ENCODE measurements at places on chromosomes 4 and X.

DNA sequence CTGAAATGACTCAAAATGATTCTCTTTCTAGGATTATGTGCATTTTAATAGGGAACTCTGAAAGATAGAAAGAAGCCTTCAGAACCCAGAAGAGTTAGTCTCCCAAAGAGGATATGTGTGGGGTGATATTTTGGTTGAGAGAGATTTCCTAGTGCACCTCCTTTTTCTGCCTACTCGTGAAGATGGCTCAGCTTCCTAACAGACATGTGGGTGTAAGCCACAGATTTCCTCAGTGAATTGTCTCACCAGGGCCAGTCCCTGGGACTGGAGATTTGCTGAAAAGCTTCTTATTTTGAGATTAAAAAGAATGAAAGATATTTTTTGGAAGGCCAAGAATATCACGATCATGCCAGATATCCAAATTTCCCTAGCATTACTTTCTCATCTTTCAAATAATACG, 42.8 kb downstream of the MAGEB17 start:
- DNase-seq = no peak

DNA sequence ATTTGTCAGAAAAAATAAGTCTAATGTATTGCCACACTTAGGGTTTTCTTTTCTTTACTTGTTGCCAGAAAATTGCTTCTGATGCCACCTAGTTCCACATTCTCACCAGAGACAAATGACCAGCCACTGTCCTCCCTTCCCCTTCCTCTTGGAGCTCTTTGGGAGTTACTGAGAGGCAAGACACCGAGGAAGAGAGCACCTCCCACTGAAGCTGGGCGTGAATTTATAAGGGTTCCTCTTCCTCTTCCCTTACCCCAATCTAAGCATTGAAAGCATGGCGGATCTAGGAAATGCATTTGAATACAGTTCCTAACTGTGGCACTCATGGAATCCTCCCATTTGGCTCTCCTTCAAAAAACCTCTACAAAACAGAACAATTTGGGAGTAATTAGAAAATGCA, 30.0 kb downstream of the ANXA3 start:
- DNase-seq = no peak

GRCh38 chr4:56630876-56631666, 50.0 kb downstream of the HOPX start:
- no peak for DNase-seq

DNA sequence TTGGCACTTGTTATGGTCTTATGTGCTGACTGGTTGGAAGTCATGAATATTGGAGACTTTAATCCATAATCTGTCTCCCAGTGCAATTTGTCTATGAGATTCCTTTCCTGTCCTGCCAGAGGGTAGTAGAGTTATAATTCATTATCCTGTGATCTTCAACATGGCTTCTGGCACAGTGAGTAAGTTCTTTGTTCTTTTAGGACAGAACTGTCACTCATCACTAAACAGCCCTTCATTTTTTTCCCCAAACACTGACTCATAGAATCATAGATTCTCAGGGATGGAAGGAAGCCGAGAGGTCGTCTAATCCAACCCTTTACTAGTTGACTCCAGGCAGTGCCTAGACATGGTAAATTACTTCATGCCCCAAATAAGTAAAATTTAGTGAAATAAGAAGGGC, 78.4 kb downstream of the LUZP4 start:
- no peak for DNase-seq

- DNase-seq = no peak
Measured at GRCh38 chr4:9594948-9595347, 150.7 kb downstream of the DEFB131A start.

GRCh38 chr4:52976523-52977230, 114.6 kb downstream of the RASL11B start:
- no peak for DNase-seq

- DNase-seq = no peak
Measured at GRCh38 chr4:12897954-12898353, 586.2 kb downstream of the RAB28 start.

DNA sequence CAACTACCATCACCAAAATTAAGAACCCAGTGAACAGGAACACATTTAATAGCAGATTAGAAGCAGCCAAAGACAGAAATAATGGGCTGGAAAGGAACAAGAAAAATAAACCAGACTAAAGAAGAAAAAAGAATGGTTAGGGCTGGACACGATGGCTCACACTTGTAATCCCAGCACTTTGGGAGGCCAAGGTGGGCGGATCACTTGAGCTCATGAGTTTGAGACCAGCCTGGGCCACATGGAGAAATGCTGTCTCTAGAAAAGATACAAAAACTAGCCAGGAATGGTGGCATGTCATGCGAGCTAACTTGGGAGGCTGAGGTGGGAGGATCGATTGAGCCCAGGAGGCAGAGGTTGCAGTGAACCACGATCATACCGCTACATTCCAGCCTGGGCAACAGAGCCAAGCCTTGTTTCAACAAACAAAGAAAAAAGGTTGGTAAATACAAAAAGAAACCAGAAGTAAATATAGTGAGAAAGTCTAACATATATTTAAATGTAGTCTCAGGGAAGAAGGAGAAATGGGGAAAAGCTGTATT, 102.0 kb downstream of the AFAP1 start:
- DNase-seq = no peak

- no peak for DNase-seq
Measured at GRCh38 chrX:30373479-30373878, 64.3 kb upstream of the NR0B1 start.

GRCh38 chr4:159547645-159548308, 444.9 kb downstream of the RAPGEF2 start:
- no peak for DNase-seq

DNA sequence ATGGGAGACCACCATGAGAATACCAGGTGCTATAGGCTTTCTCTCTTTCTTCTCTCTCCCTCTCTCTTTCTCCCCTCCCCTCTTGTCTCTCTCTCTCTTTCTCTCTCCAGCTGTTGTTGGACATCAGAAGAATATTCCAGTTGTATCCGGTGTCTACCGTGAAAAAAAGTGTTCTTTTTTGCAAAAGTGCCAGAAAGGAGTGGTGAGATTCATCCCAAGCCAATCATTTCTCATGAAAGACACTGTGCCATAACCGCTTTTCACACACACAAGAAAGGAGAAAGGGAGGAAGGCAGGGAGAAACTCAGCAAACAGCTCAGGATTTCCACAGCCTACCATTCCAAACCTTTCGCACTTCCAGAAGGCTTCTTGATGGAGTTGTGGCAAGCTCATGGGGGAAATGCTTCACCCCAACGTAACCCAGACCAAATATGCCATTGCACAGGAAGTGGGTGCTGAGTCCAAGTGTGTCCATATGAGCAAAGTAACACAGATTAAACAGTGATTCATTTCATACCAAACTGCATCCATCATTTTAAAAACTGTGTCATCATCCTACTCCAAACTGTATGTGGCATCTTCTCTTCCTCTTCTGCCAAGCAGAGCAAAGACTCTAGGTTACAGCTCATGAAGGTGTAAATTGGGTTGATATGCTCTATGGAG, 224.0 kb downstream of the APBB2 start:
- DNase-seq = no peak

DNA sequence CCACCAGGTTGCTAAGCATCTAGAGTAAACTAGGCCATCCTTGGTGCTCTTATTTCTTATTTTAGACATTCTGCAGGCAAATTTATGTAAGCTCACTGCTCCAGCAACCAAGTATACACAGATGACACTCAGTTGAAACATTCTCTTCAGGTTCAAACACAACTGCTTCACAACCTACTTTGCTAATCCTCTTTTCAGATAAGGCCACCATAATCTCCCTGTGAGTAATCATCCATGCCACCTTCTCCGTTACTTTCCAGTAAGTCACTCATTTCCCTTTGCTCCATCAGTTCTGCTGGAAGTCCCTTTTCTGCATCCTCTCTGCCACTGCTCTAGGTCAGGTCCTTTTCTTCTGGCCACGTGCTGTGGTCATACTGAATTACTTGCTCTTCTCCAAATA, 120.2 kb upstream of the WDFY3 start:
- no peak for DNase-seq

GRCh38 chrX:74389016-74389722, 32.1 kb upstream of the SLC16A2 start:
- DNase-seq = no peak

GRCh38 chr4:8702516-8703400, 110.2 kb downstream of the CPZ start:
- DNase-seq = peak; percentile 3

DNA sequence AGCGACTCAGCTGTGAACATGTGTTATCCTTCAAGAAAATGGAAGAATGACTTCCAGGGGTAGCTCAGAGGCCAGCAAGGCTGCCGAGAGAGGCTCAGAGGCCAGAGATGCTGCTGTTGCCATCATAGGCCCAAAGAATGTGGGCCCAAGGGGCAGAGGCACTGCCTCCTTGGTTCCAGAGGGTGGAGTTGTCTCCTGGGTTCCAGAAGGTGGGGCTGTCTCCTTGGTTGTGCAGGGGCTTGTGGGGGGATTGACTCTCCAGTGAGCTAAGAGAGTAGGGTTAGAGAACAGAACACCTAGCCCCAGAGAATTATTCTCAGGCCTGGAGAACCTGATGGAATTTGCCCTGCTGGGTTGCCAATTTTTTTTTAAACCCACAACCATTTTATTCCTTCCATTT, 62.6 kb downstream of the DGKK start:
- DNase-seq = no peak

- DNase-seq = no peak
Measured at GRCh38 chr4:153652051-153652784, 31.9 kb upstream of the TLR2 start.

- DNase-seq = no peak
Measured at GRCh38 chr4:60327651-60328050, 872.5 kb upstream of the ADGRL3 start.

DNA sequence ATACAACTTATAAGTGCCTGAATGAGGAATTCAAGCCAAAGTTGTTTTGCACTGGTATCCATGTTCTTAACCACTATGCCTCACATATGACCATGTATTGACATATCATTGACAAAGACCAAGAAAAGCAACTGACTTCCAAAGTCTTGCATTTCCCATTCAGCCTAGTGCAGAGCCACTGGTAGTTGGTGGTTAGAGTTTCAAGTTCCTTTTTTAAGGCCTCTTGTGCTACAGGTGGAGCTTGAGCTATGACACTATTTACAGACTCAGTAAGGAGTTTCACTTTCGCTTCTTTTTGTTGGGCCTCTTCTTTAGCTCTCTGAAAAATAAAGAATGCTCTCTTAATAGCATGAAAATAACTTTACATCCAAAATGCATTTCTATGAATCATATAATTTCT, 763.0 kb downstream of the DMD start:
- no peak for DNase-seq
